Coronary artery (tissue), 2 donors: ENCODE measurements at places on chromosomes 3 and 15.

- no peak for DNase-seq
Observed at GRCh38 chr15:57553526-57553925, 38.2 kb upstream of the MYZAP start.

GRCh38 chr3:147713234-147714133, 304.3 kb downstream of the ZIC1 start:
- DNase-seq = no peak

GRCh38 chr15:40115670-40116093, 7.0 kb upstream of the BMF start:
- no peak for DNase-seq

GRCh38 chr3:115325539-115325938, 178.5 kb upstream of the ZBTB20 start:
- no peak for DNase-seq

- DNase-seq = no peak
Observed at GRCh38 chr3:34895841-34896240, 743.5 kb upstream of the ARPP21 start.

DNA sequence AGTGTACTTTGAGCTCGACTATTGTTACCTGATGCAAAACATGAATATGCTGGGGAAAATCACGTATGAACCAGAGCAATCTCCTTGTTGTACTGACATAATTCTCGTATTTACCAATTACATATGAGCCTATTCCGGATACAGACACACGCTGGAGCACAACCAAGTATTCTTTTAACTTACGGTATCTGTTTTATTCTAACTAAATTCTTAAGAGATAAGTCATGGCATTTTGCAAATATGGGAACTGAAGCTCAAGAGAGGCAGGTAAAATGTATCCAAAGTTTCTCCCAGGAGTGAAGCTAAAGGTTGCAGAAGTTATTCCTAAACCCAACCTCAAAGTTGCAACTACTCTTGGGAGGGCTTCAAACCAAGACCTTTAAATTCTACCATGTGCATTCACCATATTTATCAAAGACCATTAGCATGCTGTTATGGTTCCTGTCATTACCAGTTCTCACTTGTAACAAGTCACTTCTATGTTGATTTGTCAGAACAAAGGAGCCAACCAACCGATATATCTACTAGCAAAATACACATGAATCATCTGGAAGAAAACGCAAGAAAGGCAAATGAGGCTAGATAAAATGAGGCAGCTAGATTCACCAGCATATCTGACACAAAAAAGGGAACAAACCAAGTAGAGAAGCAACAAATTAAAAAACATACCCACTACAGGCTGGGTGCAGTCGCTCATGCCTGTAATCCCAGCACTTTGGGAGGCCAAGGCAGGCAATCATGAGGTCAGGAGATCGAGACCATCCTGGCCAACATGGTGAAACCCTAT, 17.8 kb downstream of the TBL1XR1 start:
- no peak for DNase-seq

- no peak for DNase-seq
Observed at GRCh38 chr3:12598890-12599289, 42.0 kb downstream of the MKRN2 start.

DNA sequence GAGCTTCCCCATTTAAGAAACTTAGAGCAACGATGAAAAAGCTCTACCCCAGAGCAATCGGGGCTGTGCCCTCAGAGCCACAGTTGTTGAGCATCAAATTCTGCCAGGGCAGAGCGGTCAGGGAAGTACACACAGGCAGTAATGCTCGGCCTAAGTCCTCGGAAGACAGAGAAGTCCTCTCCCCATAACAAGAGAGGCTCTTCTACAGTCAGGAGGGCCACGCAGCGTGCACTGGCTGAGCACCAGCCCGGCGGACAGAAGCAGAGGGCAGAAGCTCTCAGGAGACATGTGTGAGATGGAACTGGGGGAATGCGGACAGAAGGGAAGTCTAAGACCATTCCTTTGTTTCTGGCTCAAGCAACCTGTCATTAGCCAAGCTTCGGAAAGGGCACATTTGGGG, 95.9 kb downstream of the XXYLT1 start:
- DNase-seq = no peak

DNA sequence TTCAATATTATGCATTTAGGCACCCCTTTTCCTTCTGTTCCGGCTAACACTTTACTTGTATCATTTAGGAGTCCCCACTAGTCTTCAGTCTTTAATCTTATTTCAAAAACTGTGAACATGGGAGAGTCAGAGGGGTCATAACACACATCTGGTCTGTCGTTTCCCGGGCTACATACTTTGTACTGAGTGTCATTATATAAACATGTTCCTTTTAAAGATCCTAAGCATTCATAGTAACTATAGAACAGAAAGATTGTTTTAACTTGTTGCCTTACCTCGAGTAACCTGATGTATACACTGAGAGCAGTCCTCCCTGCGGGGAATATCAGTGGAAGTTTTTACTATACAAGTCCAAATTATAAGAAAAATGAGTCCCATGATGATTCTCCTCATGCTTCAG, 78.2 kb upstream of the VEPH1 start:
- DNase-seq = no peak

DNA sequence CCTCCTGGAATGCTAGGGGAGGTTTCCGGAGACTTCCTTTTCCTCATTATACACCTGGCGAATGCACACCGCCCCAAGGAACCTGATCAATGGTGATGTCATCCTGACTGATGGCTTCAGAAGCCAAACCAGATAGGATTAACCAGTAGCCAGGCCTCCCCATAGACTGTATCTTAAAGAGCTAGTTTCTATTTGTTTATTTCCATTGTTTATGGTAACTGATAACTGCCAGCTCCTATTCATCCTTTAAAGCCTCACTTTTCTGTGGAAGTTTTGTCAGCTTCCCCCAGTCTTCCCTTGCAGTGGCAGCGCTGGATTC, at the start of gene MKRN2OS:
TSS of gene MKRN2OS (minus strand) at position 27 of the 319 bp plus-strand sequence. CDS start 35 bp downstream, outside the sequence.
- DNase-seq = no peak
